ENCODE measurements at places on chromosomes 4 and X.

- DNase-seq = peak; percentile 81
These were observed 219.7 kb downstream of the DCLK2 start for GRCh38 chr4:150297861-150298474.

- DNase-seq = peak; percentile 14
These were observed 379.9 kb downstream of the ADAM29 start for GRCh38 chr4:175297965-175298565.

- DNase-seq = no peak
These were observed 42.0 kb downstream of the MAP7D3 start for GRCh38 chrX:136209016-136209738.

DNA sequence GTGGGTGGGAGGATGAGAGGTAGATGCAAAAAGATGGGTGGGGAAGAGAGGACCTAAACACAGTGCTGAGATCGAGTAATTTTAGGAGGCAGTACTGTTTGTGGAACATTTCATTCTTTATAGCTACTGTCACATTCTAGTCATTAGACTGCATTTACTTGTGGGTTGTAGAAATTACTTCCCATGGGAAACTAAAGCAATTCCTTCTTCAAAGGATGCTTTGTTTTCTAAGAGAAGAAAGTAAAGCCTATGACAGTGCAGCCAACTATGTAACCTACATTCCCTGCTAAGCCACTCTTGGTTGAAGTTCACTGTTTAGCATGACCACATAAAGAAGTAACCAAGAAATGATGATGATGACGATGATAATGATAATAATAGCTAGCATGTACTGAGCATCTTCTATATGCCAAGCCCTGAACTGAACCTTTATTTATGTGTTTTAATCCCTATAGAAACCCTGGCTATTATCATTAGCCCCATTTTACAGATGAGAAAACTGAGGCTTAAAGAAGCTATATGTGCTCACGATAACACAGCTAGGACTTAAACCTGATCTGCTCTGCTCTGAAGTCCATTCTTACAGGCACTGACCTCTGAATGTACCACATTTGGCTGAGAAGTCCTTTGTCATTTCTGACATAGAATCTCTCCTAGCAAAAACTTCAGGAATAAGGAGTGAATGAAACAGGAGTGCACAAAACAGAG is 114.5 kb upstream of the KIT start:
- peak; percentile 39 for DNase-seq

DNA sequence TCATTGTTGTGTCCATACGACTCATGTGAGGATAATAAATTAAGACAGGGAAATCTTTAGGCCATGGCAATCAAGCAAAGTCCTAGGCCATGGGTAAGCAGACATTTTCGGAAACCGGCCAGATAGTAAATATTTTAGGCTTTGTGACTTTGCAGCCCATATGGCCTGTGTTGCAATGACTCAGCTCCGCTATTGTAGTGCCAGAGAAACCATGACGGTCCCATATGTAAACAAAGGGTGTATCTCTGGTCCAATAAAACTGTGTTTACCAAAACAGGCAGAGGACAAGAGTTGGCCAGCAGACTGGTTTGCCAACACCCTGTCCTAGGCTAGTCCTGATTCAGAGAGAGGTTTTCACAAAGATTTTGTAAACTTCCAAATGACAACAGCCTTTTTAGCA is 5.0 kb downstream of the FAM114A1 start:
- peak; percentile 90 for DNase-seq

- no peak for DNase-seq
These were observed 85.9 kb downstream of the CASK start for GRCh38 chrX:41837270-41837944.

DNA sequence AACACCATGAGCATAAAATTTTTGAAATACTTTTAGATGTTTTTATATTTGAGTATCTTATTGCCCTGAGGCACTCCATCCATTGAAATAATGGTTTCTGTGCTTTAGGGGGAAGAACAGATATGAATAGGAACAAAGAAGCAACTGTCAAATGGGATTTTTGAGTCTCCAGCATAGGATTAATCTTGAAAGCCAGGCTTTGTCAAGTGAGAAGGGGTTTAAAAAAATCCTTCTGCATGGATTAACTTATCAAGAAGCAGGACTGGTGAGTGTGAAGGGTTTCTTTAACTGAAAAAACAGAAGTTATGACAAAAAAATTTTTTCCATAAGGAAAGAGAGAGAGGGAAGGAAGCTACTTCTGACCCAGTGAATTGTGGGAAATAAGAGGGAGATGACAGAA is 7.6 kb upstream of the NUDT9 start:
- DNase-seq = no peak

DNA sequence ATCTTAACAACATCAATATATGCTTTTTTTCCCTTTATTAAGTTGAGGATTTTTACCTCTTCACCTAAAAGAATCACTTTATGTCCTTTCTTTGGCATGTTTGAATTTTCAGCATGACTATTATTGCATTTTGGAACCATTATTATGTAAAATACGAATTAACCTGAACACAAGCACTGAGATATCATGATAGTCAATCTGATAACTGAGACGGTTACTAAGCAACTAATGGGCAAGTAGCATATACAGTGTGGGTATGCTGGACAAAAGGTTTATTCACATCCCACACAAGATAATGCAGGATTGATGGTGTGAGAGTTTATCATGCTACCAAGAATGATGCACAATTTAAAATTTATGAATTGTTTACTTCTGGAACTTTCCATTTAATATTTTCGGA is 24.6 kb upstream of the GLRA3 start:
- no peak for DNase-seq

DNA sequence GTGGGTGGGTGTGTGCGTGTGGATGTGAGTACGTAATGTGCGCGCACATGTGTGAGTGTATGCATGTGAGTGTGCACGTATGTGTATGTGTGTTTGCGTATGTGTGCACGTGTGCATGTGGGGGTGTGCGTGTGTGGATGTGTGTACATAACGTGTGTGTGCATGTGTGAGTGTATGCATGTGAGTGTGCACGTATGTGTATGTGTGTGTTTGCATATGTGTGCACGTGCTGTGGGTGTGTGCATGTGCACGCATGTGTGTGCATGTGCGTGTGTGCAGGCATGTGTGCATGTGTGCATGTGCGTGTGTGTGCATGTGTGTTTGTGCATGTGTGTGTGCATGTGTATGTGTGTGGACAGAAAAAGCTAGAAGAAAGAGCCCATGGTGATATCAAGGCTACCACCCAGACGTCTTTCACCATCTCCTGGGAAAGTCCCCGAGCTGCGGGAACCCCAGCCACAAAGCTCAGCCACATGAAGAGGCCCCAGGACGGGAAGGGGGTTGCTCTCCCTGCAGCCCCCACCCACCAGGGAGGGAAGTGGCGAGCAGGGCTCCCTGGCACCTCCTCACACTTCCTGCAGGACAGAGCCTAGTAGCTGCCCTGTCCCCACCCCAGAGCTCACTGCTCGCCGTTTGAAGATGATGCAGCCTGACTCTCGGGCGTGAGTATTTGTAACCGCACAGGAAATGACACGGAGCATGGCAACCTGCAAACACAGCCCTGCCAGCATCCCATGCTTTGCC is 108.3 kb downstream of the DCTD start:
- no peak for DNase-seq

GRCh38 chrX:7088968-7089615 is 58.4 kb upstream of the STS start:
- no peak for DNase-seq

DNA sequence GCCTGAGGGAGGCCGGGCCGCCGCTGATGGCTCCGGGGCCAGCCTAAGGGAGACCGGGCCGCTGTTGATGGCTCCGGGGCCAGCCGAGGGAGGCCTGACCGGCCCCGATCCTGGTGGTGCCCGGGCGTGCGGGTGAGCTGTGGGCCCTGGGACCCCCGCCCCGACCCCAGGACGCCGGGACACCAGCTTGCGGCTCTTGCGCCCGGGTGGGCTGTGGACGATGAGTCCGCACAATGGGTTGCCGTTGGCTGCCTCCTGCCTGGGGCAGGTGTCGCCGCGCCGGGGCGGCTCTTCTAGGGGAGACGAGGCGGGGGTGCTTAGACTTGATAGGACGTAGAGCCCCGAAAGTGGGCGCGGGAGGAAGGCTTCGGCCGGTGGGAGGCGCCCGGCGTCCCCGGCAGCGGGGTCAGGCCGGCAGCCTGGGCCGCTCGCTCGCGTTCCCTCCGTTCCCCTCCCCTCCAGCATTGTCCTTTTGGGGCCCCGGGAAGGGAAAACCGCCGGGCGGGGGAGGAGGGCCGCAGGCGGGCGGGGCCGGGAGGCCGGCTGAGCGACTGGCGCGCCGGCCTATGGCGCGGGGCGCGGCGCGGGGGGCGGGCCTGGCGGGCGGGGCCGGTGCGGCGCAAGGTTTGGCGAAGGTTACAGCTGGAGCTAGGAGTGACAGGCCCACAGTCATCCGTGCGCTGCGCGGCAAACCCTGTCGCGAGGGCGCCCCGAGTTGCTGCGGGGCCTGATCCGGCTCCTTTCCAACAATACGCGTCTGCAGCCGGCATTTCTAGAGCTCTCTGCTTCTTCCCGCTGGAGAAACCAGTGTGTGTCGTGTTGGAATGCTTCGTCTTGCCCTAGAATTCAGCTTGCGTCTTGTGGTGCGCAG is 819 bp downstream of the KIAA0232 start:
- peak; percentile 87 for DNase-seq

Data from foreskin fibroblast (primary cell).